ENCODE measurements at places on chromosomes 3 and 15.

- no peak for DNase-seq
Observed at GRCh38 chr3:39052583-39052982, 767 bp downstream of the WDR48 start.

DNA sequence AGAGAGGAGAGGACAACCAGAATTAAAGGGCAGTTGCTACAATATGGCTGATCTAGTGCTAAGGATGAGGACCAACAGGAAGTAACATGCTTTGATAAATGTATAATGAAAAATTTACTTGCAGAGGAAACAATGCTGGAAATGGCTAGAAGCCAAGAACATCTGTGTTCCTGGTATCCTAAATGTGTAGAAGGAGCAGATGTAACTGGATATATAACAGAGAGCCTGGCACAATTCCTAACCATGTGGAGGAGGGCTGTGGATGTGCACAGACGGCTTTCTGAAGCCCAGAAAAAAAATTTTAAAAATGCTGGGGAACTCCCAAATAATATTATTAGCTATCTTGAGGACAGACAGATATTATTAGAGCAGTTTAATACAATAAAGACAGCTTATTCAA, 159.4 kb upstream of the GBE1 start:
- DNase-seq = no peak

- DNase-seq = no peak
Observed at GRCh38 chr3:57709559-57709958, 16.7 kb upstream of the DENND6A start.

GRCh38 chr15:62591842-62592838, 427.1 kb upstream of the C2CD4B start:
- DNase-seq = no peak

GRCh38 chr3:159974-160373, 36.6 kb upstream of the CHL1 start:
- DNase-seq = no peak

DNA sequence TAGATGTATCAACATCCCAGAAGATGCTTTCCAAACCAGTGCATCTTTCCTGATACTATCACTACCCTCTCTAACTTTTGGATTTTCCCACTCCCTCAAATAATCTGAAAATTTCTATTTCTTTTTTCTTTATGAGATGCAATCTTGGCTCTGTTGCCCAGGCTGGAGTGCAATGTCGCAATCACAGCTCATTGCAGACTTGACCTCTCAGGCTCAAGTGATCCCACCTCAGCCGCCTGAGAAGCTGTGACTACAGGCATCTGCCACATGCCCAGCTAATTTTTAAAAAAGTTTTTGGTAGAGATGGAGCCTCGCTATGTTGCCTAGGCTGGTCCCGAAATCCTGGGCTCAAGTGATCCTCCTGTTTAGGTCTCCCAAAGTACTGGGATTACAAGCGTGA, 239.7 kb downstream of the SUCLG2 start:
- no peak for DNase-seq

Data from NCI-H1930 (cell line).